Aorta (tissue), 5 donors: ENCODE measurements at places on chromosomes 3 and 15.
A peak's percentile ranks its signal among the peaks of the same experiment; 100 is the strongest.

- DNase-seq, result no peak
These were observed 137.9 kb downstream of the SSR3 start for GRCh38 chr3:156416846-156417558.

GRCh38 chr3:9826815-9827573, 16.8 kb downstream of the RPUSD3 start:
- DNase-seq, result peak; percentile 36

- no peak for DNase-seq
These were observed 47.0 kb upstream of the TFG start for GRCh38 chr3:100662113-100662823.

GRCh38 chr15:51283026-51283425, 55.4 kb downstream of the CYP19A1 start:
- no peak for DNase-seq

DNA sequence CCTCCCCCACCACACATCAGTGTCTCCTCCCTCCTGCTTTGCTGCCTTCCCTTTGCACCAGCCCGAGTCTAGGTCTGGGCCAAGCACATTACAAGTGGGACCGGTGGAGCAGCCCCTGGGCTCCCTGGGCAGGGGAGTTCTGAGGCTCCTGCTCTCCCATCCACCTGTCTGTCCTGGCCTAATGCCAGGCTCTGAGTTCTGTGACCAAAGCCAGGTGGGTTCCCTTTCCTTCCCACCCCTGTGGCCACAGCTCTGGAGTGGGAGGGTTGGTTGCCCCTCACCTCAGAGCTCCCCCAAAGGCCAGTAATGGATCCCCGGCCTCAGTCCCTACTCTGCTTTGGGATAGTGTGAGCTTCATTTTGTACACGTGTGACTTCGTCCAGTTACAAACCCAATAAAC, 2.3 kb upstream of the ABCF3 start:
- no peak for DNase-seq
